ENCODE measurements at places on chromosomes 2 and 18.

- DNase-seq: no peak
Measured at GRCh38 chr2:67772216-67773170, 290.3 kb downstream of the C1D start.

DNA sequence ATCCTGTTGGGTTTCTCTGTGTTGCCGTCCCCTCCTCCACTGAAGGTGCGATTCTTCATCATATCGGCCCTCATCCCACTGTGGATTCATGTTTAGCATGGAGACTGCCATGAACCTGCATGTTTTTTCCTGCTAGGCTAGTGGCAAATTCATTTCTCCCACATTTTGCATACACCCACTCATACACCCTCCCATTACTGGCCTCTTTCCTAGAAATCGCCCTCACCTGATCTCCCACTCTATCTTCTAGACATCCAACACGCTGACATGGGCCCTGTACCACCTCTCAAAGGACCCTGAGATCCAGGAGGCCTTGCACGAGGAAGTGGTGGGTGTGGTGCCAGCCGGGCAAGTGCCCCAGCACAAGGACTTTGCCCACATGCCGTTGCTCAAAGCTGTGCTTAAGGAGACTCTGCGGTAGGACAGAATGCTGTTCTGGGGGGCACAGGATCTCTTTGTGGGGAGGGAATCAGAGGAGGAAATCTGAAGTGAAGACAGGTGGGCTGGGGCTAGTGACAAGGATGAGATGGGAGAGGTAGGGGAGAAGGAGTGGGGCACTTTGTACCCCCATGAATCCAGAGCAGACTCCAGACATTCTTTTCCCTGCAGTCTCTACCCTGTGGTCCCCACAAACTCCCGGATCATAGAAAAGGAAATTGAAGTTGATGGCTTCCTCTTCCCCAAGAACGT lies 17.7 kb downstream of the PRKAG3 start:
- DNase-seq: no peak

DNA sequence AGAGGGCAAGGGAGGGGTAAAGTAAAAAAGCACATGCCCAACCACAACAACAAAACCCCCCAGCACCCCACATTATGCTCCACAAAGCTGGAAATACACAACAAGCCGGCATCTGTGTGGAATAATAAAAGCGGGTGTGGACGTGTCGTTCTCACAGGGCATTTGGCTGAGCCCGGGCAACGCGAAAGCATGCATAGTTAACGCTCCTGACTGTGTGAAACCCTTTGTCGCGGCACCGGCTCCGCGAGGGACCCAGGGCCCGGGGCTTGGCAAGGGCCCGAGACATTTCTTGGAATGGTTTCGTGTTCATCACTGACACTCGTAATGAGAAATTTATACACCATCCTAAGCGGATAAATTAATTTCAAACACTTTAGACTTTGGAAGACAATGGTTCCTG lies 165.6 kb downstream of the INHBB start:
- no peak for DNase-seq

DNA sequence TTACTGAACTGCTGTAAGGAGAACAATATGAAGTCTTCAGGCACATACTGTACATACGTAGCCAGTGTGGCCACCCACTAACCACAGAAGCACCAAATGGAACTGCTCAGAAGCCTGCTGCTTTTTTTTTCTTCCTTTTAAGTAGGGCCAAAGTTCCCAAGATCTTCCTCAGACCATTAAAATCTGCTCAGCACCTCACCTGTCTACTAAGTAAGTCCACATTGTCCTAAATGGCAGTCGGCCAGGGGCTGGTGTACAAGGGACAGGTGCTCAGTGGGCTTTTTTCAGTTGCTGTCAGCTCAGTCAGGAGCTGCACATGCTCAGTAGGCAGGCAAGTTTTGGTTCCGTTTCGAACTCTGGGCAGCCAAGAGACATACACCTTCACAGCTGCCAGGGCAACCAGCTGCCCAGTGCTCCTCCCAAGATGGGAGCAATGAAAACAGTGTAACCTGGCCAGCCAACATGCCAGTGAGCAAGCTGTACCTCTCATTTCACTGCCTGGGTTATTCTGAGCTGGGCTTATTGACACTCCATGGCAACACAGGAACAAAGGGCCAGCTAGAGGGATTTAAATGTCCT lies 86.1 kb downstream of the ACVR1 start:
- no peak for DNase-seq

DNA sequence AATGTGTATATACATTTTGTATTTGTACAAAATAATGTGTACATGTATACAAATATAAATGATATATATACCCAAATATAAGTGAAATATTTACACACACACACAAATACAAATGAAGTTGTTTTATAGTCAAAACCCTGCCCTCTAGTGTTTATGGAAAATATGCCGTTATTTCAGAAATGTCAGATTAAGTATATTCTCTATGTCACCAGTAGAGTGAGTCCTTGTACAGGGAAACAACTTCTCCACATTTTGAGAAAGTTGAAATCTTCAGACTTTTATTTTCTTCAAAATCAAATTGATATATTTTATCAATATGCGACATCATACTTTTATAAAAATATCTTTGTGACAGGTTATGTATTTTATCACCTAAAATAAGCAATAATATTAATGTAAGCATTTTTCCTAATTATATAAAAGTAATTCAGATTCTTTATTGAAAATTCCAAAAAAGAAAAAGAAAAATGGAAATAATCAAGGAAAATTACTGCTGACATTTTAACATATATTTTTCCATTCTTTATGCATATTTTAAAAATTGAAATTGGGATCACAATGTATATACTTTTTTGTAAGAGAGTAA lies 22.4 kb downstream of the ARL6IP6 start:
- peak; percentile 3 for DNase-seq

Data from NCI-H1048 (cell line).